ENCODE measurements at places on chromosomes 7 and 10.
A peak's percentile ranks its signal among the peaks of the same experiment; 100 is the strongest.

- no peak overlapping the region for H3K27ac ChIP-seq
- no peak overlapping the region for H3K4me3 ChIP-seq
- H3K36me3 ChIP-seq: no peaks in the 10 kb centered on the region
- no peaks in the 10 kb centered on the region for H3K27me3 ChIP-seq
- no peaks in the 10 kb centered on the region for H3K4me1 ChIP-seq
- DNase-seq: peak; percentile 56
Observed at GRCh38 chr10:4307910-4308309, 518.1 kb upstream of the AKR1E2 start.

DNA sequence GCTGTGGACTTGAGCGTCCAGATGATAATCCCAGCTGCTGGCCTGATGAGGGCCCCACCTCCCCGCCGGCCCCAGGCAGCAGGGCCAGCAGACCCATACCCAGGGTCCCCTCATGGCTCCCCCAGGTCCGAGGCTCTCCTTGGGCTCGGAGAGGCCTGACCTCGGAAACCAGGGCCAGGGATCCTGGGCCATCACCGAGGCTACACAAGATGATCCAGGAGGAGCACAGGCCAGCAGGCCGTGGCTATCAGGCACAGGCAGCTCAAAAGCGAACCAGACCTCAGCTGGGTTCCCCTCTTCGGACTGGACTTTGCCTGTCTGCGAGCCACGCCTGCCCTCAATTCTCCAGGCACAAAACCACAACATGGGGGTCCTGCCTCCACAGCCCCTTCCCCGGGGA is 17.4 kb downstream of the PDGFA start:
- no peaks in the 10 kb centered on the region for H3K36me3 ChIP-seq
- no peaks in the 10 kb centered on the region for H3K27me3 ChIP-seq
- H3K4me1 ChIP-seq: no peaks in the 10 kb centered on the region
- H3K4me3 ChIP-seq: no peak overlapping the region

GRCh38 chr10:126929391-126929790 is 24.2 kb downstream of the DOCK1 start:
- no peak overlapping the region for H3K27ac ChIP-seq
- H3K27me3 ChIP-seq: no peaks in the 10 kb centered on the region
- H3K4me1 ChIP-seq: no peaks in the 10 kb centered on the region
- no peaks in the 10 kb centered on the region for H3K36me3 ChIP-seq
- no peak overlapping the region for H3K4me3 ChIP-seq

DNA sequence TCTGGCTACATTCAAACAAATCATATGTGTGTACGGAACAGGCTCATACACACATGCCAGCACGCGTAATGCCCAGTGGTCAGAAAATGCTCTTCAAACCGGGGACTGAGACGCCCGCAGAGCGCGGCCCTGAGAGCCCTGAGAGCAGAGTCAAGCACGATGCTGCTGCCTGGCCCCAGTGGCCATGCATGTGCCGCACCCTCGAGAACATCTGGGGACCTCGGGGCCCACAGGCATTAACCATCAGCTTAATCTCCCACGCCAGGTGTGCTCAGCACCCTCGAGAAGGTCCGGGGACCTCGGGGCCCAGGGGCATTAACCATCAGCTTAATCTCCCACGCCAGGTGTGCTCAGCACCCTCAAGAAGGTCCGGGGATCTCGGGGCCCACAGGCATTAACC is 163.1 kb downstream of the PTPRN2 start:
- no peak overlapping the region for H3K4me3 ChIP-seq
- H3K4me1 ChIP-seq: no peaks in the 10 kb centered on the region
- no peak overlapping the region for H3K27ac ChIP-seq
- no peaks in the 10 kb centered on the region for H3K36me3 ChIP-seq

Data from aorta (tissue), 5 donors.